Stimulated activated CD4-positive, alpha-beta T cell treated with anti-CD3 and anti-CD28 coated beads, Interleukin-1b, Interleukin-23, amount 100 ng/mL, for 1 hour (primary cell): ENCODE measurements at places on chromosomes 6 and 20.

DNA sequence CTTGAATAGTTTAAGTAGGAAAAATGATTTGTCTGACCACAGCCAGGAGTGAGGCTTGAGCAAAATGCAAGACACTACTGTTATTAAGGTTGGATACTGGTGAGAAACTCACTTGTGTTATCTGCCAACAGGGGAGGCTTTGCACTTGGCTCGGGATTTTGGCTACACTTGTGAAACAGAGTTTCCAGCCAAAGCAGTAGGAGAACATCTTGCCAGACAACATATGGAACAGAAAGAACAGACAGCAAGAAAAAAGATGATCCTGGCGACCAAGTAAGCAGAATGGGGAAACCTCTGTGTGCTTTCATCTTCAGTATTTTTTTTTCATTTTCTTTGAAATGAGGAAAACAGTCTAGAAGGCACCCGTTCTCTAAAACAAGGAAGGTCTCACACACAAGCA, 31.6 kb downstream of the TFAP2D start:
- no peak for DNase-seq

DNA sequence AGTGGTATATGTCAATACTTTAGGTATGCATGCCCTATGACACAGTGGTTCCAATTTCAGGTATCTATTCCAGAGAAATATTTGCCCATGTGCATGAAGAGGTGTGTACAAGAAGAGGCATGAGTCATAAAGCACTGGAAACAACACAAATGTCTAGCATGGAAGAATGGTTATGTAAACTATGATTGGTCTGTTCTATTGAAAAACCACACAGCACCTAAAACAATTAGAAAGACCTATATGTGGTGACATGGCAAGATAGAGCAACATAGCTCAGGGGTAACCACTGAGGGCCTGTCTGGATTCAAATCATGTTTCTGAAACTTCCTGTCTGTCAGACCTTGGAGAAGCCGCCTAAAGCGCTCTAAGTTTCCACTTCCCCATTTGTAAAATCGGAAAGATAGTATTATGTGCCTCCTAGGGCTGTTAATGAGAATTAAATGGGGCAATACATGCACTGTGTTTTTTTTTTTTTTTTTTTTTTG, 76.0 kb upstream of the SHLD1 start:
- DNase-seq: no peak

- no peak for DNase-seq
These were observed 16.8 kb downstream of the POFUT1 start for GRCh38 chr20:32224463-32224862.

- DNase-seq: no peak
These were observed 162.0 kb upstream of the CST7 start for GRCh38 chr20:24787071-24787470.

GRCh38 chr6:138035070-138035469, 72.1 kb downstream of the PERP start:
- no peak for DNase-seq
